ENCODE measurements at places on chromosomes 4 and X.

- DNase-seq: no peak
Measured at GRCh38 chr4:182216005-182216404, 27.2 kb upstream of the TENM3 start.

DNA sequence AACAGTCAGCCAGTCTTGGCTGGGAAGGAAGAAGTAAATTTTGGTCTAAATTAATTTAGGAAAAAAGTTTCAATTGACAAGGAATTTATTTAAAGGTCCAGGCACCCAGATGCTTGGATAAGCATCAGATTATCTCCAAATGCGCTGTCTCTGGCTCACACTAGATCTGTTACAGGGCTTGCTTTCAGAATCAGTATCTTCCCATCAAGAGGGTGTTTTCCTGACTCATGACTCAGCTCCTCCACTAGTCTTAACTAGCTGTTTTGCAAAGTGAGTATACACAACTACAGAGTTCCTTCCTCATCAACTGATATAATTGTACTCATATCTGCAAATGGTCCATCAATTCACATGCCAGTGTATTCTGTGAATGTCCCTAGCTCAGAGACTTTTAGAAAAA, 482.1 kb upstream of the CPEB2 start:
- DNase-seq: no peak

- DNase-seq: peak; percentile 5
Measured at GRCh38 chrX:74371425-74372222, 49.7 kb upstream of the SLC16A2 start.

DNA sequence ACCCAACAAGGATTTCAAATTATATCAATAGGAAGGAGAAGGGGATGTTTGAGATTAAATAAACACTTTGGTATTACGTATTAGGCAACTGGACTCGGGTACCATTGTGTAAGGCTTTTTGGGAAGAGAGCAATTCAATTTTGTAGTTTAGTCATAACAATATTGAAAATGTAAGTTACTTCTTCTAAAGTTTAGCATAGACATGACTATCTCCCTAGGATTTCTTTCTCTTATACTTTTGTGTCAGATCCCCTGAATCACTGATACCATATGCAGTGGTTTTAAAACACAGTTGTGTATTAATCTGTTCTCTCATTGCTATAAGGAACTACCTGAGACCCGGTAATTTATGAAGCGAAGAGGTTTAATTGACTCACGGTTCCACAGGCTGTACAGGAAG, 123.8 kb upstream of the FAM9C start:
- DNase-seq: no peak

- no peak for DNase-seq
Measured at GRCh38 chr4:66298569-66298968, 628.3 kb upstream of the EPHA5 start.

GRCh38 chr4:6450709-6451108, 21.7 kb downstream of the PPP2R2C start:
- DNase-seq: no peak

DNA sequence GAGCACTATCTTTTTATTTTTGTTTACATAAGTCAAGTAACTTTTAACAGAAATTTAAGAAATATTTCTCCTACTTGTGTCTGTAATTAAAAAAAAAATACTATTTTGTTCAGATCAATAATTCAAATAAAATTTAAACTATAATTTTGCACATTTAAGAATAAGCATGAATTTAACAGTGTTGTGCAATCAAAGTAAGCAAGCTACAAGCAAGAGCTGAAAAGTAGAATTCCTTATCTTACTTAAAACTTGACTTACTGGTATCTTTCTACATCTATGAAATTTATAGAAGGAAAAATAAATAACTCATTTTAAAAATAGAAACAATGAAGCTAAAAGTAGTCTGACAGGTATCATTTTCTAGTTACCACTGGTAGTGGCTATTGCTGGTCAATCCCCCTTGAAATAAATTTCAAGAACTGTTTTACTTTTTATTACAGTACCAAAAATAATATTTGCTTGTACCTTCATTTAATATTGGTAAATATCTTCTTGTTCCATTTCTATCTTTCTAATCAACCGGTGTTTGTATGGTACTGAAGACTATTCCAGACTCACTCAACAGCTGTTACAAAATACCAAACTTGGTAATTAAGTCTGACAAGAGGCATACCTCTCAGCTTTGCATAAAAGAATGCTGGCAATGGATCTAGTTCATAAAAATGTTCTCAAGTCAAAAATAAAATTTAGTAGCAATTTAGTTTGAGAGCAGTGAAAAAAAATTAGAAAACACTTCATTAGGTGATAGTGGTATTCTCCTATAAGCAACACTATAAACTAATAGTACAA, 62.2 kb downstream of the NOCT start:
- DNase-seq: no peak

DNA sequence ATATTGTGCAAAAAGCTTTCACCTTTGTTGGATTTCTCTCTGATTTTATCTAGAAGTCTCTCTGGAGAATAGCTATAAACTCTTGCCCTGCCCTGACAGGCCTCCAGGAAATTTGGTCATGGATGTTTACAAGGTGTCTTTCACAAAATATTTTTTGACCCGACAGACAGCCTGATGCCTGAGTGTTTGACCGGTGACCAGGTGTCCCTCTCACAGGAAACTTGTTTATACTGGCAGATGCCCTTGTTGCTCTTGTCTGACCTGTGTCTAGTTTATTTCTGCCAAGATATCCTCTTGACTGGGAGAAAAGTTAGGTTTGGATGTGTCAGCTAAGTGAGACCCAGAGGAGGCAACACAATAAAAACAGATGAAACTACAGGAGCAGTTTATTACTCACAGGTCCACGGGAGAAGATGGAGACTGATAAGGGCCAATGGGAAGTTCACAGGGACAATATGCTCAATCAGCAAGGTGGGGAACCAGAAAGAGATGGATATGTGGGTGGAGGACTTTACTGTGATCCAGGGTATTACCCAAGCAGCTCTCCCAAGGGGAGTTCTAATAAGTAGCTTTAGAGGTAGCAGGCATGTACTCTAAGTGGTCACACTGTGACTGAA, 243.3 kb downstream of the ARAP2 start:
- DNase-seq: no peak

DNA sequence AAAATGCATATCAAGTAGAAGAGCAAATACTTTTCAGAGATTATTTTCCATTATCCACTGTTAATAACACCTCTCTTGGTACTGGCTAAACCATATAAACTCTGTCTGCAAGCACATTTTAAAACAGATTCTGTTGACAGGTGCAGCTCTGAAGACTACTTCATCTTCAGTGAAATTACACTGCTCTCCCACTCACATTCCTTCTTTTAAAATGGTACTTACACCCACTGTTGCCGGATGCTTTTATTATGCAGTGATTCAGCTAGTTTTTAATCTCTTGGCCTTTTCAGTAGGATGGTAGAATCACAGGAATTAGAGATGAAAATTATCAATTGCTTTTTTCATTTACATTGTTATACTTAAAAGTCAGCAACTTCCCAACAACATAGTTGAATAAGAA, 381.6 kb downstream of the GASK1B start:
- DNase-seq: no peak

DNA sequence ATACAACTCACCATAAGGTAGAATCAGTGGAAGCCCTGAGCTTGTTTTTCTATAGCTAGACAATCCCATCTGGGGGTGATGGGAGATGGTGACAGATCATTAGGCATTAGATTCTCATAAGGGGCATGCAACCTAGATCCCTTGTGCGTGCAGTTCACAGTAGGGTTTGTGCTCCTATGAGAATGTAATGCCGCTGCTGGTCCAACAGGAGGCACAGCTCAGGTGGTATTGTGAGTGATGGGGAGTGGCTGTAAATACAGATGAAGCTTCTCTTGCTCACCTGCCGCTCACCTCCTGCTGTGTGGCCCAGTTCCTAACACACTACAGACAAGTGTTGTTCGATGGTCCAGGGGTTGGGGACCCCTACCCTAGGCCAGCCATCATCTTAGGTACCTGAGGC, 5.9 kb upstream of the GATB start:
- no peak for DNase-seq

DNA sequence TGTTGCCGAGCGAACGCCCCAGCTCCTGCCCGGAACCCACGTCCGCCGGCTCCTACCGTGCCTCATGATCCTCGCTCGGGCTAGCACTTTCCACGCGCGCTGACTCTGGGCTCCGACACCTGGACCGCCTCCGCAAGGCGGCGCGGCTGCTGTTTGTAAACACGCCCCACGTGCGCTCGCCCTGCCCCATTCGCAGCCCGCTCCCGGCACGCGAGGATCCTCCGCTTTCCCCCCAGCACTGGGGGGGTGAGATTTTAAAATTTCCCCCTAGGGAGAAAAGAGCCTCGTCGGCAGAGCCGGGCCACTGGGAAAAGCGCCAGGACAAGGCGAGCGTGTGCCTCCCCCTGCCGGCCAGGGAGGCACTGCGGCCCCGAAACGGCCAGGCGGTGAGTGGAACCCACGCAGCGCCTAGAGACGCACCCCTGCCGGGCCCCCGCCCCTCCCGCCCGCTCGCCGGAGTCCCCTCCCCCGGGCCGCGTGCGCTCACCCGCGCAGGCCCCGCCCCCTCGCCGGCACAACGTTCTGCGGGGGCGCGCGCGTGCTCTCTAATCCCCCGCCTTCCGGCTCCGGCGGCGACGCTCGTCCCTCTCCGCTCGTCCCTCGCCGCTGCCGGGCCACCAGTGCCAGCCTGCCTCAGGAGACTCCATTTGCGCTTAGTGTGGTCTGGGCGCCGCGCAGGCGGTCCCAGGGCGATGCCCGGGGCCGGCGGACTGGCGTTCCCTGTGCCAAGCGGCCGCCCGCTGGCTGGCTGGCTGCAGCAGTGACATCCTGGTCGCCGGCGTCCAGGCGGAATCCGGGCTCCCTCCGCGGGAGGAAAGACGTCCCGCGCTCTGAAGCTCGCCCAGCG, at the start of gene TIGD2:
TSS of gene TIGD2 (plus strand) at position 548 of the 847 bp plus-strand sequence. CDS start 1,442 bp downstream, outside the sequence.
- peak; percentile 92 for DNase-seq

DNA sequence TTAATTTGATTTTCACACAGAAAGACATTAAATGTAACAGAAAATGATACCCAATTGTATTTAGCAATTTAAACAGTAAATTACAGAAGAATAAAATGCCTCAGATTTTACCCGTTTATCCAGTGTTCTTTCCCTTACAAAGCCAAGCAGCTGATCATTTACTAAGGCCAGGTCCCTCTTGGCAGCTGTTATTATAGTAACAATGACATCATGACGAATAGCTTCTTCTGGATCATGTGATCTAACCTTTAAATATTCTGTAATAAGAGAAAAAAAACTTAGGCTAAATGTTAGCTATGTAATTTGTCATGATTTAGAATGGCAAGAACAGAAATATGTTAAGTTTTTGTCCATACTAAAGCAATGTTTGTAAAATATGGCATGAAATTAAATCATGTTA, 69.4 kb downstream of the PDS5A start:
- DNase-seq: no peak

DNA sequence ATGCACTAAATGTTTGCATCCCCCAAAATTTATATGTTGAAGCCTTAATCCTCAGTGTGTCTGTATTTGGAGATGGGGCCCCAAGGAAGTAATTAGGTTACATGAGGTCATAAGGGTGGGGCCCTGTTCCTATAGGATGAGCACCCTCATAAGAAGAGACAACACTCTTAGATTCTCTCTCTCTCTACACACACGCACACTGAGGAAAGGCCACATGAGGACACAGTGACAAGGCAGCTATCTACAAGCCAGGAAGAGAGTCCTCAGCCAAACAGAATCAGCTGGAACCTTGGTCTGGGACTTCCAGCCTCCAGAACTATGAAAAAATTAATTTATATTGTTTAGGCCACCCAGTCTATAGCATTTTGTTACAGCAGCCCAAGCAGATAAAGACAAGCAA, 69.3 kb upstream of the NOCT start:
- DNase-seq: no peak

GRCh38 chr4:94665500-94666404, 92.0 kb upstream of the BMPR1B start:
- DNase-seq: no peak

DNA sequence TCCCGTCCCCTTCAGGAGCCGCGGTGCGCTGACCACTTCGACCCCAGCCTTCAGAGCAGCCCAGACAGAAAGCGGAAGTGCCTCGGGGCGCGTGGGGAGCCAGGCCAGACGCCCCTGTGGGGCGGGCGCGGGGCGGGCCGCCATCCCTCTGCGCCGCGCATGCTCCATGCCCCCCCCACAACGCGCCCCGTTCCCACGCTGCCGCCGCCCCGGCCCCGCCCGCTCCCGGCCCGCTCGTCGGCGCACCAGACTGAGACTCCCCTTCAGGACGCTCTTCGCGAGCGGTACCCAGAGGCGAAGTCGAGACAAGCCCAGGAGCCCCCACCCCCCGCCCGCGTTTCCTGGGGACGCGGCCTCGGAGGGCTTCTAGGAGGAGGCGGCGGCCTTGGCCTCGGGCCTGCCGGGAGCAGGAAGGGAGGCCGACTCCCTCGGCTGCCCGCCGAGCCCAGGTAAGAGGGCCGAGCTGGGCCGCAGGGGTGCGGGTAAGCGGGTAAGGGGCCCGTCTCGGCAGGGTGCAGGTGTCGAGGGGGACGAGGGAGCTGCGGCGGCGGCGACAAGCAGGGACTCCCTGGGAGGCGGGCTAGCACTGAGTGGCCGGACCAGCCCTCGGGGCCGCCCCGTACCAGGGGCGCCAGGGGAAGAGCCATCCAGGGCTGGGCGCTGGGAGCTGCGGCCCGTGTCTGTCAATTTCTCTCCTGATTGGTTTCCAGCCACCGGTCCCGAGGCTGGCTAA, at the start of gene ZFP92:
TSS of gene ZFP92 (plus strand) at position 218 of the 733 bp plus-strand sequence. CDS start 6,851 bp downstream, outside the sequence.
- DNase-seq: peak; percentile 2

DNA sequence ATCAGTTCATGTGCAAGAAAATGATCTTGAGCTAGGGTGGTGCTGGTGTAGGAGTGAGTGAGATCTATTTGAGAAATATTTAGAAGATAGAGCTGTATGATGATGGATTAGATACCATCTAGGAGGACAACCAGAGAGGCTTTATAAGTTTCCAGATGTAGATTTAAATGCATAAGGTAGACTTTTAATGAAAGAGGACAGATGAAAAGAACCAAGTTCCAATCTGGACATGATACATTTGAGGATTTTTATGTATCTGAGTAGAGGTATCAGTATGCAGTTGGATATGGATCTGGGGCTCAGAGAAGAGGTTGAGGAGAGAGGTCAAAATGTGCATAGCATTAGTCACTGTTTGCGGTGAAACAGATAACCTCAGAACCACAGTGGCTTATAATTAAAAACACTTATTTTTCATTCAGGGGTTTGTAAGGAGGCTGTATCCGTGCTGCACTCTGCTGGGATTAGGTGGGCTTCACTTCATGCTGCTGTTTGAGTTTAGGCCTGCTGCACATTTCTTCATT, 348.7 kb downstream of the BMPR1B start:
- DNase-seq: peak; percentile 55

GRCh38 chr4:1592709-1593417, 91.2 kb downstream of the FAM53A start:
- no peak for DNase-seq

DNA sequence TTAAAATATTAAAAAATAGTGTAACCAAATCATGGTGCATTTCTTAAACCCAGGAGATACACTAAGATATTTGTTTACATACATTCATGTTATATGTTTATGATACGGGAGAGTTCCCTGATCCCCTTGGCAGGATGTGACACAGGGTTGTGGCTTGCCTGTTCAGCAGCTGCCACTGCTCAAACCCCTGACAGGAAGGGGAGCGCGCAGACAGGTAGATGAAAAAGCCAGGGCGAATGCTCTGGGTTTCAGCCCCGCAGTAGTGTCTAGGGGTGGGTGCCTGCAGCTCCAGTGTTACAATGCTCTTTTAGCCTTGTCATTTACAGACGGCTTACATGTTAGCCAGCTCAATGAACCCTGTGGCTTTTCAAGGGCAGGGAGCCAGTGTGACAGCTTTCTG, 1343.8 kb upstream of the IGFBP7 start:
- no peak for DNase-seq

- DNase-seq: peak; percentile 65
Measured at GRCh38 chr4:19711871-19712270, 539.8 kb upstream of the SLIT2 start.
